NCI-H748 treated with DMSO at 0.1 percent for 48 hours (cell line): ENCODE measurements at places on chromosomes 3 and 15.

DNA sequence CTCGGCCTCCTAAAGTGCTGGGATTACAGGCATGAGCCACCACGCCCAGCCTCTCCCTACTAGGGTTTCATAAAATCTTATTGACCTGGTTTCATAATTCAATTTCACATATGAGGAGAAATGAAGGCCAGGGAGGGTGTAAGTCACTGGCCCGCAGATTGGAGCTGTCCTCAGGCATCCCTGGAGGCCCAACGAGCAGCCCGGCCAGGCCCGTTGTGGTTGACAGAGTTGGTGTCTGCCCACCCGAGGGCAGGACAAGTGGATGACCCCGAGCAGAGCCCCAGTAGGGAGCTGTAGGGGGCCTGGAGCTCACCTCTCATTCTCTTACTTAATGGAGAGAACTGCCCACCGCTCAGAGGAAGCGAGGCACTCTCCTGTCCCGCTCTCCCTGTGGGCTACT lies 78.9 kb downstream of the CPN2 start:
- DNase-seq, result no peak

- no peak for DNase-seq
Measured at GRCh38 chr3:63354160-63354559, 76.1 kb downstream of the SYNPR start.

- DNase-seq, result no peak
Measured at GRCh38 chr3:125337506-125337905, 37.6 kb downstream of the ZNF148 start.

DNA sequence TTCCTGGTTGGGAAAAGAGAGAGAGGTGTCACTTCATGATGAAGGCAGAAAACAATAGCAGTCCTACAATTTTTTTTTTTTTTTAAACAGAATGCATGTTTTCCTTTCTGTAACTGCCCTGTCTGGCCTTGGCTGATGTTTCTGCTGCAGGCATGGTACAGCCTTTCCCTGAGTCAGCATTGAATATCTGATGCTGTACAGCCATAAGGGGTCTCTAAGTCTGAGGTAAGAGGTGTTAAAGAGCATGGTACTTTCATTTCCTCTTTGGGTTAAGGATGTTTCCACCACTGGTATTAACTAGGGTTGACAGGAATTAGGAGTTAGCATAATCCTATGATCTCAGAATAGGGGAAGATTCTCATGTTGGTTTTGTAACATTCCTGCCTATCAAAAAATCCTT lies 147.4 kb downstream of the CHST2 start:
- DNase-seq, result no peak

DNA sequence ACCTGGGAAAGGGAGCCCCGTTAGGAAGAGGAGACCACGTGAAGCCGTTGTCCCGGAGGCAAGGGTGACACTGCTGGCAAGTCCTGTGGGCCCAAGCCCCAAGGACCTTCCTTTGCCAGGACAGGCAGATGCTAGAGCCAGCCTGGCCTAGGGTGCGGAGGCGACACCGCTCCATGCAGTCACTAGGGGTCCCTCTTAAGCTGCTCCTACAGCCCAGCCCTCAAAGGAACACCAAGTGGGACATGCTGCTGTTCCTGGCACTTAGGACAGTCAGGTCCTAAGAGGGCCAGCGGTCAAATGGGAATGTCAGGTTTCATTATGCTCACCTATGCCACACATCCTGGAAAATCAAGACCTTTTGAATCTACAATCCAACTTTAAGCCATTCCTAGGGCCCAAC lies 59.7 kb downstream of the RPN1 start:
- DNase-seq, result no peak

- no peak for DNase-seq
Measured at GRCh38 chr15:68983961-68984481, 30.5 kb upstream of the NOX5 start.

DNA sequence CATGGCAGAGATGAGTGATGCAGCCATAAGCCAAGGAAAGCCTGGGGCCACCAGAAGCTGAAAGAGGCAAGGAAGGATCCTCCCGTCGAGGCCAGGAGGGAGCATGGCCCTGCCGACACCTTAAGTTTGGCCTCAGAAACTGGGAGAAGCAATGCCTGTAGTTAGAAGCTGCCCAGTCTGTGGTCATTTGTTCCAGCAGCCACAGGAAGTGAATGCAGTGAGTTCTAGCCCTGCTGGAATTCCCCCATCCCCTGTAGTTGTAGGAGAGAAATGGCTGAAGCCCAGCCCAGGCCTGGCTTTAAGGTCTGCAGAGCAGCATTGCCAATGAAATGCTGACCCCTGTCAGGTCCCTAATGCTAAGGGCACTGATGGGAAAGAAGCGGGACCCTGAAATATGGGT lies 12.2 kb upstream of the CHSY1 start:
- no peak for DNase-seq

DNA sequence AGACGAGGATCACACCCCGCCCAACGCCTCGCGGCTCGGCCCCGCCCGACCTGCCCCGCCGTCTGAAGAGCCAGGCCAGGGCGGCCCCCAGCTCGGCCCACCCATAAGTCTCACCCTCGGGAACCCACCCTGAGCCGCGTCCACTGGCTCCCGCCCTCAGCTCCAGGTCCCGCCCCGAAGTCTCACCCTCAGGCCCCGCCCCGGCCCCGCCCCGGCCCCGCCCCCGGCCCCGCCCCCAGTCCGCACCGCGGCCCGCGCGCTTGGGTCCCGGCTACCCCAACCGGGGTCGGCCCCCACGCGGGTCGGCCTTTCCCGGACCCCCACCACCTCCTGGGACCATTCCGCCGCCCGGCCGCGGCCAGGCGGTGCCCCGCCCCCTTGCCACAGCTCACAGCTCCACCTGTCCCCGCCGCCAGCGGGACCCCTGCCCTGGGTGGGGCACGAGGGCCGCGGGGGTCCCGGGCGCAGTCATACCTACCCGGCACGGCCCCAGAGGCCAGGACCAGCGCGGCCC lies 489 bp downstream of the CSPG5 start:
- DNase-seq, result no peak

- no peak for DNase-seq
Measured at GRCh38 chr15:39139431-39140059, 441.3 kb upstream of the THBS1 start.

- DNase-seq, result no peak
Measured at GRCh38 chr15:69232144-69232543, 66.6 kb upstream of the PAQR5 start.

DNA sequence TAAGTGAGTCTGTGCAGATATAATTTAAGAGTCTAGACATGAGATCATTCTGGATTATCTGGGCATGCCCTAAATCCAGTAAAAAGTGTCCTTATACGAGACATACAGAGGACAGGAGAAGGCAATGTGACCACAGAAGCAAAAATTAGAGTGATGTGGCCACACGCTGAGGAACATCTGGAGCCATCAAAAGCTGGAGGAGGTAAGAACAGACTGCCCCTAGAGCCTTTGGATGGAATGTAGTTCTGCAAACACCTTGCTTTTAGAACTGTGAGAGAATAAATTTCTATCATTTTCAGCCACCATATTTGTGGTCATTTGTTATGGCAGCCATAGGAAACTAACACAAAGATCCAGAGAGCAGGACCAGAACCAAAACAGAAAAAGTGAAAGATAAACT lies 41.0 kb downstream of the CD200 start:
- no peak for DNase-seq

- DNase-seq, result no peak
Measured at GRCh38 chr3:4976109-4976508, 3.1 kb upstream of the BHLHE40 start.

DNA sequence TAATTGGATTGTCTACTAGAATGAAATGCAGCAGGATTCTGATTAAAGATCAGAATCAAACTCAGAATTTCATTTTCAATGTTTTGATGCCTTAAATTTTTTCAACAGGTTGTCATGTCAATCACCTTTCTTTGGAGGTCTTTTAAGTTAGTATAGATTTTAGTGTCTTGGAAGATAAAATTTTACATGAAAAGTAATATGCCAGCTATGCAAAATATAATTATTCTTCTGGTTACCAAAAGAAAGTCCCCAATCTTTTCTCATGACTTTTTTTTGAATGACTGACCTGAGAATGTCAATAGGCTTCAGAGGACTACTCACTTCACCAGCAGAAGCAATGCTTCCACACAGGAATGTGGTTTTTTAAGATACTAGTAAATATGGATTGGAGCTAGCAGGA lies 4.3 kb downstream of the FGF7 start:
- no peak for DNase-seq

GRCh38 chr15:24760066-24760465 lies 84.5 kb downstream of the NPAP1 start:
- no peak for DNase-seq

- no peak for DNase-seq
Measured at GRCh38 chr3:164397462-164397861, 680.8 kb downstream of the SI start.

- no peak for DNase-seq
Measured at GRCh38 chr3:114194750-114195149, 15.9 kb upstream of the DRD3 start.

DNA sequence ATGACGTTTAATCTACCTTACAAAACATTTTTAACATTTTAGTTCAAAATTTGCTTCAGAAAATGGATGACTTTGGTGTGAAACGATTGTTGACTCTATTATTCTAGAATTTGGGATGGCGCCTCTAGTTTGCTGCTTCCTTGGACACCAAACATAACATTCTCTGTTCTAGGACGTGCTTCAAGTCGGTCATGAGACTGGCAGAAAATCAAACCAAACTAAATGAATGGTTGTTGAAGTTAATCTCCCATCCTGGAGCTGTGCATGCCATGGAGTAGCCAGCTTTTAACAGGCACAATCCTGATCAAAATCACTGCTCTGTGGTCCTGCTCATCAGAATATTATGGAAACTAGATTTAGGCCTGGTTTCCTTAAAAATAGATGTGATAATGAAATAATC lies 9.6 kb upstream of the LRRFIP2 start:
- no peak for DNase-seq

- no peak for DNase-seq
Measured at GRCh38 chr3:172144601-172145000, 105.2 kb downstream of the FNDC3B start.

GRCh38 chr3:17605032-17605431 lies 137.4 kb downstream of the TBC1D5 start:
- no peak for DNase-seq

GRCh38 chr3:179606534-179607085 lies 2.0 kb downstream of the NDUFB5 start:
- no peak for DNase-seq

GRCh38 chr3:137097386-137097785 lies 139.6 kb downstream of the IL20RB start:
- DNase-seq, result no peak

DNA sequence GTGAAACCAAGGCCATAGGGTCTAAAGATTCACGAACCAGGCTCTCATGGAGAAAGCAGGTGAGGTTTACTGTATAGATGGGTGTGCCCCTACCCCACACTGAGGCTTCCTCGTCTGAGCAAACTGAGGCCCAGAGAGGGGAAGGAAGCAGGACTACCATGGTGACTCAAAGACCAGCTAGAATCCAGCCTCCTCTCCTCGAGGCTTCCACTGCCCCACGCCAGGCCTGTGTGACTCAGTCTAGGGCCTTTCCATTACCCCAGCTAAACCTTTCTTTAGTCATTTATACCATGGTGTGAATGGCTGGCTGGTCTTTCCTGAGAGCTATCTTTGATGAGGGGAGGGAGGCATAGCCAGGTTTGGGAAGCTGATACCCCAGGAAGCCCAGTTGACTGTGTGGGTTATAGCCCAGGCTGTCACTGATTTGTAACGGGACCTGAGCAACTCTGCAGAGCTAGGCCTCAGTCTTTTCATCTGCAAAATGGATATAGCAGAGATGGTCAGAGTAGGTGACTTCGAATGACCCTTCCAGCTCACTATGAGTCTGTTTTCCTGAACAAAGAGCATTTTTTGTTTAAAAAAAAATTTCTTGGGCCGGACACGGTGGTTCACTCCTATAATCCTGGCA lies 3.0 kb upstream of the RHO start:
- DNase-seq, result no peak

GRCh38 chr3:27326629-27327545 lies 42.3 kb downstream of the NEK10 start:
- no peak for DNase-seq

GRCh38 chr3:8982509-8982908 lies 19.2 kb upstream of the RAD18 start:
- no peak for DNase-seq

GRCh38 chr15:46059921-46060594 lies 425.2 kb downstream of the SQOR start:
- no peak for DNase-seq

- no peak for DNase-seq
Measured at GRCh38 chr3:172629470-172629869, 81.4 kb downstream of the NCEH1 start.

DNA sequence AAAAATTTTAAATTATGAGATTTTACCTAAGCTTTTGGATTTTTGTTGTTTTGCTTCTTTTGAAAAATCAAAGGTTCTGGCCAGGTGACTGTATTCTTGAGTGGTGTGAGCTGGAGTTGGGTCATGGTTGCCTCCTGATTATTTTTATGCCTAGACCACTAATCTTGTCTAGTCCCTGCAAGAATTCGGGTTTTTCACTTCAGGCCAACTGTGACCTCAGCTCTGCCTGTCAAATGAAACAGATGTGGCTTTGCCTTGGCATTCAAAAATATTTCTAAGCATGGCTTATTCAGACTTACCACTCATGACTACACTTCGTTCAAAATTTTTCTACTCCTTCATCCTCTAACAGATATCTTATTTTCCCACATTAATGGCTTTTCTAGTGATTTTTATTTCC lies 25.4 kb upstream of the CDV3 start:
- DNase-seq, result no peak

DNA sequence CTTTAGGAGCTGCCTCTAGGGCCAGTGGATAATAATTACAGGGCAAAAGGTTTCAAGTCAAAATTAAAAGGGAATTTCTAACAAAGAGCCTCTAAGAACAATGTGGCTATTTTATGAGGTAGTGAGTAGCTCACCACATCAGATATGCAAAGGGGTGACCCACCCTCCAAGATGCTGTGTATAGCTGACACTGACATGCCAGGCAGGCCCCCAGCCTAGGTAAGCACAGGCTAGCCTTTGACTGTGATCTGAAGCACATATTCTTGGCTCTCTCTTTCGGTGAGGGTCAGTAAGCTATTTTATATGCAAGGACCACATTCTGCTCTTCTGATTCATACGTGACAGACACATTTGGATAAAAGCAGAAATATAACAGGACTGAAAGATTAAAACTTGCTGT lies 2.8 kb upstream of the THSD4 start:
- no peak for DNase-seq

- DNase-seq, result no peak
Measured at GRCh38 chr3:43640681-43641080, 18.9 kb upstream of the ANO10 start.

- DNase-seq, result no peak
Measured at GRCh38 chr3:169575381-169575780, 88.1 kb downstream of the MECOM start.

- DNase-seq, result no peak
Measured at GRCh38 chr3:5581743-5582142, 394.2 kb downstream of the EDEM1 start.

DNA sequence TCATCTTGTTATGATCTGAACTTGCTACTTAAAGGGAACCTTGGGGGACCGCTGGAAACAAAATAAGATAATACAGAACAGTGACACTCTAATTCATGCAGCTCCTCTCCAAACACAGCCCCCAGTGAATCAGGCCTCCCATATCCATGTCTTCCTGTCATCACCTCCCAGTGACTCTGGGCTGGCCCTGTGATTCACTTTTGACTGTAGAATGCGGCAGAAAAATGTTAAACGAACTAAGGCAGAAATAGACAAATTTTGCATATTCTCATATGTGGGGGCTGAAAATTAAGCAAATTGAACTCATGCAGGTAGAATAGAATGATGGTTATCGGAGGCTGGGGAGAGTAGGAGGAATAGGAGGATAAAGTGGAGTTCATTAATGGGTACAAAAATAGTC lies 20.2 kb upstream of the GADL1 start:
- no peak for DNase-seq

GRCh38 chr3:52444860-52445793 lies at the start of gene SEMA3G:
SEMA3G (minus strand) TSS chr3:52445103; CDS start chr3:52445027, 76 bp downstream.
- peak; percentile 1 for DNase-seq
